ENCODE measurements at places on chromosomes 12 and 14.

GRCh38 chr12:47419497-47419896 is 286.3 kb downstream of the RPAP3 start:
- DNase-seq, result no peak

DNA sequence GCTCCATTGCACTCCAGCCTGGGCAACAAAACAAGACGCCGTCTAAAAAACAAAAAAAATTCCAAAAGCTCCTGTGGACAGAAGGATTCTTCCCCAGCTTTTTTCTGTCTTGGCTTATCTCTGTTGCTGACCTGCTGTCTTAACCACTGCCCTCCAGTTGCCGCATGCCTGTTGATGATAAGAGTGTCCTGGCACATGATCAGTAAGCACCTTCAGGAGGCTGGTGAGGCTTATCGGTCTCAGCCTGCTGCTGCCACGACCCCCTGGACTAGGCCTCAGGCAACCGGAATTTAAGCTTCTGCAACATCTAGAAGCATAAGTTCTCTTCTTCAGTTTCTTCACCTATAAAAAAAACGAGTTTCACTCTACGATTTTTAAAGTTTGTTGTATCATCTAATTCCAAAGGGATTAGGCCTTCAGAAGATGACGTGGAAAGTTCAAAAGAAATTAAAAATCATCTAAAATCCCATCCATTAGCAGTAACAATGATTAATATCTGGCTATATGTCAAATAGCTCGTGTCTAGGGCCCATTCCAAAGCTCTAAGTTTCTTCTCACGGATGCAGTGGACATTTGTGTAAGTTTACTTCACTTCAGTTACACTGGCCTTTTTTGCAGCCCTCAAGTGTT is 46.4 kb downstream of the RESF1 start:
- DNase-seq, result no peak

DNA sequence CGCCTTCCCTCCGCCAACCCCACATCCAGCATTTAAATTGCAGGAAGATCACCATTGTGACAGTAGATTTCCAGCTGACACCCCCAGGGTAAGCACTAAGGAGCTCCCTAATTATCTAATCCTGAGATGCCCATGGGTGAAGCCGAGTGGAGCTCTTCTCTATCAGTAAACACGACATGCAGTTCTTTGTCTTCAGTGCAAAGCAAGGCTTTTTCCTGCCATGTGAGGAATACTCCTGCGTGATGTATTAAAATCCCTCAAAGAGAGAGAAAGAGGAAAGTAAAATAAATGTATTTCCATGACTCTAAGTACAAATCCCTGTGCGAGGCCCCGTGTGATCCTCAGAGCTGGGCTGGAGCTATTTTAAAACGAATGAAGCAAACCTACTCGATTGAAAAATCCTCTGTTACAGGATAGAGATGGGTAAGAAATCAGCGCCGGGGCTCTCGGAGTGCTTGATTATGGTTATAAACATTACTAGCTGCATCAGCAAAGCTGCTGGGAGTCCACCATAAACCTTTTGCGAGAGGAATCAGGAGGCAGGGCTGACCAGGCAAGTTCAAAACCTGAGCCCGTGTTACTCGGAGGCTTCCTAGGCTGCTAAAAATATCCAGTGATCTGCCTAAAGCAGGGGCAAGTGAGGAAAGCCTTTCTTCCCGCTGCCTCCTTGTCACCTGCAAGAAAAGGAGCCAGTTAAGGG is 61.5 kb downstream of the MAP1LC3B2 start:
- DNase-seq, result no peak

DNA sequence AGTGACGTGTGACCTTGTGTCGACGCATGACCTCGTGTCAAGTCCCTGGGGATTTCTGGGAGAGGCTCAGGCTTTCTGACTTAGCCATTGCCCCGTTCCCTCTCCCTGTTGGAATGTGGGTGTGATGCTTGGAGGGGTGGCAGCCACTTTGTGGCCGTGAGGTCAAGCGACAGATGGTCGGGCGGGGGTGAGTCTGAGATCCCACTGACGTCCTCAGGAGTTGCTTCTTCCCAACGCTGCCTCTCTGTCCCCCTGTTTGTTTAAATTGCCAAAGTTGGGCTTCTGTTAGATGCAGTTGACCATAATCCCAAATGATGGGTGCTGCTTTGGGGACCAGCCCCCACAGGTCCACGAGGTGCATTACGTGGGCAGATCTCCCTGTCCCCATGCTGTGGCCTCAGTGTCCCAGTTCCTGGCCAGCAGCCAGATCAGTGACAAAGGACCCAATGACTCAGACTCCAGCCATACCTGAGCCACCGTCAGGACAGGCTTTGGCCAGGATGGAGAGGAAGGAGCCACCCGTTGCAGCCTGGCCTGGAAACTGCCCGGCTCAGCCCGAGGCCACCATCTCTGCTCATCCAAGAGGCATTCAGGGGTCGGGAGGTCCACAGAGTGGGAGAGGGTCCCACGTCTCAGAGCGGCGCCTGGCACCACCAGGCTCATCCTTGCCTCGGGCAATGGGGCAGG is 34.4 kb upstream of the GALNT9 start:
- DNase-seq, result no peak

DNA sequence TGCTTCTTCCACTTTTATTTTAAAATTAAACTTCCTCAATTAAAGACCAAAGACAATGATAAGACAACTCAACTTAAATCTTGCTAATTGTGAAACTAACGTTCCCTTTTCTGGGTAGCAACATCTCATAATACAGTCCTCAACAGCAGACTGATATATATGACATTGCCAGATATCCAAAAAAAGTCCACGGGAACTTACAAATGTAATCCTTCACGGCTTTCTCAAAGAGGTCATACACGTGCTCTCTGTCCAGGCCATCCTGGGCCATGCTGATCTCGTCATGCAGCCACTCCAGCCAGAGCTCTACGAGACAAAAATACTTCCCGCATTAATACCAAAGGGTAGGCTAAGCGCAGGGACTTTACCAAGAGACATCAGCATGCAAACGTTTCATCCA is 13.3 kb downstream of the SART3 start:
- DNase-seq, result no peak

GRCh38 chr12:464484-465267 is 4.9 kb downstream of the B4GALNT3 start:
- DNase-seq, result no peak

DNA sequence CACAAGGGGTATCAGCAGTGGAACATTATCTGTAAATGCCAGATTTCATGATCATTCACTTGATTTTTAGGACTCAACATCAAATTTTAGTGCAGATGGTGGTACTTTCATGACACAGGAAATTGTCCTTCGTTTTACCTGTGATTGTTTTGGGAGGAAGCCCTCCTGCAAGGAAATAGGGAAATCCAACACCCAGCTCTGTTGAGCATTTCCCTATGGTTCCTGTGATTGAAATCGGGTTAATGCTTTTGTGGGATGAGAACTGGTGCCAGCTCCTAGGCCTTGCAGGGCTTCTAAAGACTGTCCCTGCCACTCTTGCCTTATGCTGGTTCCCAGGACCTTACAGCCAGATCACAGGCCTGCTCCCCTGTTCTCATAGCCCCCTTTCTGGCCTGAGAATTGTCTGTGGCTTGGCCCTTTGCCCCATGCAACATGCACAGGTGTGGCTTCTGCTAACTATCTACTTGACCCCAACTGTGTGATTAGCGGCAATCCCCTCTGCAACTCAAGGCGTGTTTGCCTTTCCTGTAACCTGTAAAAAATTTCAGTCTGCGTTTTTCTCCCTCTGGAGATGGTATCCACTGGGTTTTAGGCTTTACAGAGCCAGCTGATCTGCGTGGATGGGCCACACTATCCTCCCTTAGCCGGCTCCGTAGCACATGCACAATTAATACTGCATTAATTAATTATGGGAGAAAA is 112.5 kb downstream of the ETV6 start:
- DNase-seq, result no peak

DNA sequence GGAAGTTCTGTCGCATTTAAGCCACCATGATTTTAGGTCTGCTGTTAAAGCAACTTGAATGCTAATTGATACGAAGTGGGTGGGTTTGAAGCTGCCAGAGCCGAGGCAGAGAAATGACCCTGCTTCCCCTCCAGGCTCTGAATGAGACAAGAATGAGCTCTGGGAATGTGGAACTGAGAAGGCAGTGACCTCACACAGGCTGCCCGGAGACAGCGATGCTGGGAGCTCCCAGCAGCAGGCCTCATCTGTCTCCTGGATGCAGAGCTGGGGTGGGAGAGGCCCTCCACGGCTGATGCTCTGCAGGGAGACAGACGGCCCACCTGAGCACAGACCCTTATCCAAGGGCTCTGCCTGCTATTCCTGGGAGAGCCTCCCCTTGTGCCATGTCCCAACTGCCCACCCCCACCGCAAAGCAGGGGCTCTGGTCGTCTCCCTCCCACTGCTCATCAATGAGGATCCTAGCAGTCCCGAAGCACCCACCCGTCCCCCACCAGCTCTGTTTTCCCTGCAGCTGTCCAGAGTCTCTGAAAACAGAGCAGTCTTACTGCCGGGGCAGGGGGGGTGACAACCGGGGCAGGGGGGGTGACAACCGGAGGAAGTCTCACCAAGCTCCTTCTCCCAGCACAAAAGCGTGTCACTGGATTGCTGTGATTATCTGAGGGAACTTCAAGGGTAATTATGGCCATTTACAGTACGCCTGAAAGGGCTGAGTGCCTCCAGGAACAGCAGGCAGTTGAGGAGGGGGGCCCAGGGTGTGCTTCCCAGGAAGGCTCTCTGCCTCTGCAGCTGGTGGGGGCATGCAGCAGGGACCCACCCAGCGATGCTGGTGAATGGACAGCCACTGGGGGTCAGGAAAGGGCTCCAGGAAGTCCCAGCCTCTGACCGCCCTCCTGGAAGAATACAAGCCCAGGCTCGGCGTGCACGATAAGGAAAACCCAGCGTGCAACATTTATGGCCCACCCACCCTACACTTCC is 67.8 kb downstream of the CHGA start:
- DNase-seq, result no peak

- DNase-seq, result no peak
These were observed 812.1 kb upstream of the NOVA1 start for GRCh38 chr14:27409944-27410343.

GRCh38 chr14:102966681-102967505 is 44.4 kb downstream of the AMN start:
- peak; percentile 47 for DNase-seq

DNA sequence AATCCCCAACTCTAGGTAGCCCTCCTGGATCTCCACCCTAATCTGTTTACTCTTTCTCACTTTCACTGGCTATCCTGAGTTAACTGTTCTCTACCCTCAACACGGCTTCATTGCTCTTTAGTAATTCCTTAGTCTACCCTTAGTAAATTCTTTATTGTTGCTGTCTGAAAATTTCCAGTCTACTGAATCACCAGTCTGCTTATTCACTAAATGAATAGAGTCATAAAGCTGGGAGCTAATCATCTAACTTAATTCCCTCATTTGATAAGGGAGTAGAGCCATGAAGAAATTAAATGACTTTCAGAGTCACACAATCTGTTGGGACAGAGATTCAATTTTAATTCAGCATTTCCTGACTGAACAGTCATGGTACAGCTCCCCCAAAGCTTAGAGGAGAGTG is 36.5 kb downstream of the YEATS4 start:
- no peak for DNase-seq

DNA sequence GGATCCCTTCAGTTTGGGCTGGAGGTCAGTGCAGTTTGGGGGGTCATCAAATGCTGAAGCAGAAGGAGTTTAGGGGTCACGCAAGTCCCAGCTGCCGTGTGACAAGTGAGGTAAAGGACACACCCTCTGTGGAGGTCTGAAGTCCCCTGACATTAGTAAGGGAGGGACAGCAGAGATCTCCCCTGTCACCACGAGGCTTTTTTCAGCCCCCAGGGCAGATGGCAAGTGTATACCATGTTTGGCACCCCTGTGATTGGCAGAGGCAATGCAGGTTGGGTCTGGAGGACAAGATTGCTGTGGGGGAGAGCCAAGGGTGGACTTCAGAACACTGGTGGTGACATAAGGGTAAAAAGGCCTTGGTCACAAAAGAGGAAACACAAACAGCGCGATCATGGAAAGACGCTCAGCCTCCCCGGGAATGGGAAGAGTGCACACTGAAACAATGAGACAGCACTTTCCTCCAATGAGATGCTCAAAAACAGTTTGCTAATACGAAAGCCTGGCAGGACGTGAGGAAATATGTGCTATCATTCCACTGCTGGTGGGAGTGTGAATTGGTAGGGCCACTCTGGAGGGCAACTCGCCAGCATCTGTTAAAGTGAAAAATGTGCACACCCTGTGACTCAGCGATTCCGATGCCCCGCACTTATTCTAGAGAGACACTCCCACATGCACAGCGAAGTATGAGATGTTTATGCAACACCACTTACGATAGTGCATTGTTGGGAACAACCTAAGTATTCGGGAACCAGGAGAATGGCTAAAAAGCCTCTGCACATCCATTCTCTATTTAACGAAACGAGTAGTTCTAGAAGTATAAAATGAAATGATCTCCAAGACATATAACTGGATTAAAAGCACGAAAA is 14.4 kb upstream of the CD27 start:
- DNase-seq, result peak; percentile 90

GRCh38 chr14:95891742-95892141 is 15.1 kb downstream of the TUNAR start:
- DNase-seq, result peak; percentile 14

GRCh38 chr14:32559048-32559447 is 229.9 kb downstream of the AKAP6 start:
- no peak for DNase-seq

- DNase-seq, result no peak
These were observed 94.9 kb upstream of the TTC7B start for GRCh38 chr14:90911121-90911520.

DNA sequence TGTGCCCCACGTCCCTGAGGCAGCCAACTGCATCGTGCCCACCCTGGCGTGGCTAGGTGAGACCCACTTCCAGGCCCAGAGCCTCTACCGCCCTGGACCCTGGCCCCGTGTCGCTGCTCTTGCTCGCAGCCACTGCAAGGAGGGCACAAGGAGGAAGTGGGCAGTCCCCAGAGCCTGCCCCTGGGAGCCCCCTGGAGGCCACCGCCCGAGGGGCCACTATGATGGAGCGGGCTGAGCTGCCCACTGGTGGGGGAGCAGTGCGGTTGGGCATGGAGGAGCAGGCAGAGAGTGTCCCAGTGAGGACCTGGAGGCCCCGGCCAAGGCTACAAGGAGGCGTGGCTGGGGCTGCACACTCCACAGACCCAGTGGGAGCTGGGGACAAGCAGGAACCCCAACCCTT is 323.6 kb downstream of the PCNX1 start:
- no peak for DNase-seq

DNA sequence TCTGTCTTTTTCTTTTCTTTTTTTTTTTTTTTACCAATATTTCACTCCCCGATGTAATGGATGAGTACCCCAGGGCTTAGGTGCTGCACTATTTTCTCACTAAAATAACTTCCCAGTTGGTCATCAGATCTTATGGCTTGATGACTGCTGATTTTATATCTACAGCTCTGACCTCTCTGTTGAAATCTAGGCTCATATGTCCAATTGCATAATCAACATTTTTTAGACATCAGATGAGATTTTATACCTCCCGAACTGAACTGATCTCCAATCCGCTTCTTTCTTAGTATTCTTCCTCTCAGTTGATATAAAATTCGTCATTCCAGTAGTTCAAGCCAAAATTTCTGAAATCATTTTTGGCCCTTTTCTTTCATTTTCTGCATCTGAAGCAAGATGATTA is 1236.5 kb downstream of the SLC16A7 start:
- no peak for DNase-seq

- DNase-seq, result no peak
These were observed 148.8 kb downstream of the SLC38A4 start for GRCh38 chr12:46676797-46677520.
